ENCODE measurements at places on chromosomes 6 and 20.

- no peak for ATAC-seq
These were observed 91.7 kb downstream of the YTHDF1 start for GRCh38 chr20:63124092-63124781.

DNA sequence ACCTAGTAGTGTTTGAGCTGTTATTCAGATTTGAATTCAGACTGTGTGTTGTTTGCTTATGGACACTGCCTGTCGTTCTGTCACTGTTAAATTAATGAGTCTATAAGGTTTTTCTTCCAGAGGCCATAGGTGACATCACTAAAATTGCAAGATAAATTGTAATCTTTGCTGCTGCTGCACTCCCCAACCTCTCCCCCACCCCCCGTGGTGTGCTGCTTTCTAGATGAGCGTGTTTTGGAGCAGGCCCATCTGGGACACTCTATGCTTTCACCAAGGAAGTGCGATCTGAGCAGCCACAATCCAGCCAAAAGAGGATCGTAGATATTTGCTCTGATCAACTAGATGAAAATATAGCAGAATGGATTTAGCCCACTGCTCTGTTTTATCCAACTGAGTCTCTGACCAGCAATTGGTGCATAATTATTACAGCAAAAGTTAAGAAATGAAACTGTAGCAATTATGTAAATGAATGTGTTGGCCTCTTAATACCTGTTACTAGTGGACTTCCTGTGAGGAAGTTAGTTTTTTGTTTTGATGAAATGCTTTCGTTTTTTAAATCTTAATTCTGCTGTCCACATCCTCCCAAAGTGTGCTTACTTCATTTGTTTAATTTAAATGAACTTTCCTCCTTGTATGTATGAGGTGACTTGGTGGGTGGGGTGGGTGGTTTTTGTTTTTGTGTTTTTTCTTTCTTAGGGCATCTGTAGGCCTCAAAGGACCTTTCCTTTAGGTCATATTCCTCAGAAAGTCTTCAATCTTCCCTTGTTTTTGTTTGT lies 58.1 kb downstream of the RPRD1B start:
- no peak for ATAC-seq

DNA sequence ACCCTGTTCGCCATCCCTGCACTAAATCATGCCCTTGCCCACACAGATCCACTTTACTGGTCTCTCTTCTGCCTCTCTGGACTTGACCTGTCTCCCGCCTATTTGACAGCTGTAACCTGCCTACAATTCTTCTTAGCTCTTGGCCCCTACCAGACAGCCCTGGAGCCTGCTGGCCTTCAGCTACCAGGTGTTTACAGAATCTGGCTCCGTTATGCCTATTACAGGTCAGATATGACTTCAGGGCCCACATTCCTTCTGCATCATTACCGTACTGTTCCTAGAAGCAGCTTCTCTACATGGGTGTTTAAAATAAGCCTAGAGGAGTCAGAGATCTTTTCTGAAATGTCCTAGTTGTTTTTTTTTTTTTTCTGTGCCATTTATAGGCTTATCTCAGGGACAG lies 45.4 kb upstream of the CCN6 start:
- no peak for ATAC-seq

- ATAC-seq: no peak
These were observed 115.4 kb downstream of the SYCP2 start for GRCh38 chr20:59817846-59818615.

DNA sequence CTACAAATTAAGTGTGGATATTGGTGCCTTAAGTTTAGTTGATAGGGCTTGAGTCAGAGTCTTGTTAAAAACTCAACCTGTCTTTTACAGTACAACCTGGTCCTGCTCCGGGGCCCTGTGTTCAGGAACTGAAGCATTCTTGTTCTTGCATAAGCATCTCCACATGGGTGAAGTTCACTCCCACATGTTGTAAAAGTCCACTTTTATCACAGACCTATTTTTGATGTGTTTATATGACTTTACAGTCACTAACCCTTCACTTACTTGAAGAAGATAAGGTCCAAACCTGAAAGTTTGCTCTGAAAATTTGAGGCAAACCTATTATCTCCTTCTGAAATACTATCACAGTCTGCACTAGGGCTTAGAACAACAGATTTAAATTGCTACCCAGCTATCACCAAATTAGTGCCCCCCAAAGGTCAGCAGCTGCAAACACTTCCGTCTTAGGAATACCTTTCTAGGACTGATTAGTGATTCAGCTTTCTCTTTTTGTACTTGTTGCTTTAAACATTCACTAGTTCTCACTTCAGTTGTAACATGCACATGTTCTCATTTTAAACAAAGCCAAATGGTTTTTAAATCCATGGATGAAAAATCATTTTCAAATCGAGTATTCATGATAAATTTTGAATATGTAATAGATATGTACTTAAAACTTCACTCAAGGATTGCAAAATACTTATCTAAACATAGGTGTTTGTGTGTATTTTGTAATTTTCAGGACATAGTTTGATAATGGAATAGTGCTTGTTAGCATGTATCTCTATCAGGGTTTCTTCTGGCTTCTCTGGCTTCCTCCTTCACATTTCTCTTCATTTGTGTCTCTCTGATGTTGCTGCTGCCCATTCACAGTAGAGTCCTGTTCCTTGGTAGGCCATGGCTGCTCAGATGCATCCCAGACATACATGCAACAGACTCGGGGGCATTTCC lies 469.8 kb upstream of the SOX4 start:
- ATAC-seq: no peak

GRCh38 chr6:2245877-2246863 lies 765 bp upstream of the GMDS start:
- ATAC-seq: peak; percentile 68

GRCh38 chr6:33904050-33904746 lies 100.4 kb upstream of the MLN start:
- ATAC-seq: peak; percentile 43

GRCh38 chr20:23165307-23165750 lies 79.2 kb upstream of the CD93 start:
- no peak for ATAC-seq

DNA sequence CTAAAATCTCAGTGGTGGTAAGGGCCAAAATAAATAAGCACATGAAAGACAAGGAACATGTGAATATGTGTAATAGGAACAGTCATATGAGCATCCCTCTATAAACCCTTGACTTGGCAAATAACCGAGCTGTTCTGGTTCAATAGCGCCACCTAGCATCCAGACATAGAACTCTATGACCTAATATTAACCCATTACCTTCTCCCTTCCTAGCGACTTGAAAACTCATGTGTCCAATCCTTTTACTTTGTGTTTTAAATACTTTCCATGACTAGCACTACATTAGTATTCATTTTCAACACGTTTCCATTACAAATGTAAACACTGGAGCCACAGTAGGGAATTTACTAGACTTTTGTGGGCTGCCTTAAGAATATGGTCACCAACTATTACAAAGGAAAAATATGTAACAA lies 279.7 kb downstream of the UST start:
- ATAC-seq: peak; percentile 69

GRCh38 chr6:48110436-48111142 lies 408 bp downstream of the PTCHD4 start:
- ATAC-seq: no peak

- no peak for ATAC-seq
These were observed 39.5 kb upstream of the HDGFL1 start for GRCh38 chr6:22529866-22530265.

GRCh38 chr6:3088446-3088845 lies 20.2 kb downstream of the RIPK1 start:
- peak; percentile 47 for ATAC-seq
